ENCODE measurements at places on chromosomes 16 and 17.

DNA sequence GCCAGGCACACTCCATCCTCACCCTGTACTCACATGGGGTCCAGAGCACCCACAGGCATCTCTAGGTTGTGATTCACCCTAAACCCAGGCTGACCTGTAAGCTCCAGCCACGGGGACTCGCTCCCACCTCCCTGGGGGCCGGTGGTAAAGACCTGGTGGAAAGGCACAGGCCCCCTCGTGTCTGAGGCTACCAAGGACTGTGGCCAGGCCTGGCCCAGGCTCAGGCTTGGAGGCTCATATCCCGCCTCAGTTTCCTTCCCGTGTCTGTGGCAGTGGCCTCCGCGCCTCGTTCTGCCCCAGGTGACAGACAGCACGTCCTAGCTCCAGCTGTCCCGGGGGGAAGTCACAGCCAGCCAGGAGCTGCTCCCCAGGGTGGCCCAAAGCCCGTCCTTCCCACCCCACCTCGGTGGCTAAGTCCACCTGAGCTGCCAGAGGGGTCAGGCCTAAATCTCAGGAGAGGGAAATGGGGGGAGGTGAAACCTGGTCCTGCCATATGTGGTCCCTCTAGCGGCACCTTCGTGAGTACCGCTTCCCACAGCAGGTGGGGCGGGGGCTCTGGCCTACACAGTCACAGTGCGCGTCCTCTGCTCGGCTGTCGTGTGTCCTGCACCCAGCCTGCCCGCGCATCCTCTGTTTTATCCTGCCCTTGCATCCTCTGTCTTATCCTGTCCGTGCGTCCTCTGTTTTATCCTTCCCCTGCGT is 12.6 kb downstream of the CDH15 start:
- no peak for DNase-seq

DNA sequence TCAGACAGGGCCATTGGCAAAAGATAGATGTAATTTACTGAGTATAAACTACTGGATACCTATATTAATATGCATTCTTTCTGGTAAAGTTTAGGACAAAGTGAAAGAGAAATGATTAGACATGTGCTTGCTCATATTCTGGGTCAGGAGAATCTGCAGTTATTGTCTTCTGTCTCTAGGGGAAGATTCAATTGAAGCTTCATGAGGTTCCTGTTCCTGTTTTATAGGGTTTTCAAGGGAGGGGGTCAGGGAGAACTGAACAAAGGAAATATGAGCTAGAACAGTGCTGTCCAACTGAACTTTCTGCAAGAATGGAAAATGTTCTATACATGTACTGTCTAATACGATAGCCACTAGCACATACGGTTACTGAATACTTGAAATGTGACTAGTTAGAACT is 59.3 kb upstream of the CORO6 start:
- no peak for DNase-seq

GRCh38 chr17:82269138-82269881 is 4.2 kb downstream of the CSNK1D start:
- DNase-seq, result no peak

DNA sequence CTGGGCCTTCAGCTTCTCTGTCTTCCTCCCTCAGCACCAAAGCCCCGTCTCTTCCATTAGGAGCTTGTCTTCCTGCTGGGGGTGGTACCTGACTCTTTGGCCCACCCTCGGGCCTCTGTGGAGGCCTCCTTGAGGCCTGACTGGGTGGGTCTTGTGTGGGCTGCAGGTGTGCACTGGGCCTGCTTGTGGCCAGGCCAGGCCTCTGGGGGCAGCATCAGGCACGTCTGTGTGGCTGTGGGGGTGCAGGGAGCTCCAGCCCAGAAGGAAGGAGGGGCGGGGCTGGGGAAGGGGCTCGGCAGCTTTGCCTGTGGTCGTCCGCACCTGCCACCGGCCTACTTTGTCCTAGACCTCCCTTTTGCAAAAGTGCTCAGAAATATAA is 7.0 kb downstream of the PIGQ start:
- no peak for DNase-seq

DNA sequence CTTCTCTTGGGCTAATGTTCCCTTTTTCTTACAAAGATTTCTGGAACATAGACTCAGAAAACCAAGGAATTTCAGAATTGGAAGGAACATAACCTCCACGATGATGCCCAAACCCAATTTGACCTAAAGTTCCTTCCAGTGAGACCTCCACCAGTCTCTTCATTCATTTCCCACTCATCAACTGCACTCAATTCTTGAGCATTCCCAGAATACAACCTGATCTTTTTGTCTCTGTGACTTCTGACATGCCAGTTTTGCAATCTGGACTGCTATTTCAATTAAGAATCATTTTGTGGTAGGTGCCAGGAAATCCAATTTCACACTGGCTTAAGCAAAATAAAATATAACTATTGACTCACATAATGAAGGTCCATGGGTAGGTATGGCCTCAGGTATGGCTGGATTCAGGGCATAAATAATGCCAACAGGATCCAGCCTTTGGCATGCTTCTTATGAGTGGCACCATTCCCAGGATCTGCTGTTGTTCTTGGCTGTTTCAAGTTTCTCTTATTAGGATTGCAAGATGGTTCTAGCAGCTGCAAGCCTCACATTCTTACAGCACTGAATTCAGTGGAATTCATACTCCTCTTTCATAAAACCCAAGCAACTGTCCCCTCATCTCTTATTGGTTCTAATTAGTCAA is 184.3 kb downstream of the HS3ST4 start:
- DNase-seq, result no peak

GRCh38 chr16:70725912-70726828 is 40.3 kb upstream of the MTSS2 start:
- DNase-seq, result peak; percentile 92

GRCh38 chr17:17104494-17104893 is 62.2 kb downstream of the MPRIP start:
- peak; percentile 34 for DNase-seq

GRCh38 chr16:83136924-83137323 is 510.2 kb downstream of the CDH13 start:
- DNase-seq, result no peak

- DNase-seq, result no peak
Measured at GRCh38 chr17:39965017-39965699, 2.4 kb downstream of the GSDMA start.

DNA sequence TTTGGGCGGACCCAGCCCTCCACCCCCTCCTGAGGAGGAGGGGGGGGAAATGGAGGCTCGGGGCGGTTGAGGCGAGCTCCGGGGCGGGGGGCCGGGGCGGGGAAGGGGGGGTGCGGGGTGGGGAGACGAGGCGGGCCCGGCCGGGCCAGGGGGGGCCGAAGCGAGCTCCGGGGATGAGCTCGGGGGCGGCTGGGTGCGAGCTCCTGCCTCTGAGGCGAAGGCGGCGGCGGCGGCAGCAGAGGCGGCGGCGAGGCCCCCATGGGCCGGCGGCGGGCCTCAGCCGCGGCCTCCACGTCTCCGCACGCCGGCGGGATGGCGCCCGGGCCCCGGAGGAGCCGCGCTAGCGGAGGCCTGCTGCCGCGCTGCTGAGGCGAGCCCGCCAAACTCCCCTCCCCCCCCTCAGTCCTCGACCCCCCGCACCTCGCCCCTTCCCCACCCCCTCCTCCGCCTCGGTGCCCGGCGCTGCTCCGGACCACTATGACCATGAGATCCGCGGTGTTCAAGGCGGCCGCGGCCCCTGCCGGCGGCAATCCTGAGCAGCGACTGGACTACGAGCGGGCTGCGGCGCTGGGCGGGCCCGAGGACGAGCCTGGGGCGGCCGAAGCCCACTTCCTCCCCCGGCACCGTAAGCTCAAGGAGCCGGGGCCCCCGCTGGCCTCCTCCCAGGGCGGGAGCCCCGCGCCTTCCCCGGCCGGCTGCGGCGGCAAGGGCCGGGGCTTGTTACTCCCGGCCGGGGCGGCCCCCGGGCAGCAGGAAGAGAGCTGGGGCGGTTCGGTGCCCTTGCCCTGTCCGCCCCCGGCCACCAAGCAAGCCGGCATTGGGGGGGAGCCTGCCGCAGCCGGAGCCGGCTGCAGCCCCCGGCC is 596 bp downstream of the MSL1 start:
- peak; percentile 78 for DNase-seq

GRCh38 chr17:80668375-80669148 is 123.9 kb downstream of the RPTOR start:
- DNase-seq, result no peak

DNA sequence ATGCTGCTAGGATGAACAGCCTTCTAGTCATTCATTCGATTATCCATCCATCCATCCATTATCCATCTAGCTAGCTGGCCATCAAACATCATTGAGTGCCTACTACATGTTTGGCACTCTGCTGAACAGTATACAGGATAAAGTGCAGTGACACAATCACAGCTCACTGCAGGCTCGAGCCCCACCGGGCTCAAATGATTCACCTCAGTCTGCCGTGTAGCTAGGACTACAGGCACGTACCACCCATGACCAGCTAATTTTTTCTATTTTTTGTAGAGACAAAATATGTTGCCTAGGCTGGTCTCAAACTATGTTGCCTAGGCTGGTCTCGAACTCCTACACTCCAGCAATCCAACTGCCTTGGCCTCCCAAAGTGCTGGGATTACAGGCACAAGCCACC is 50.0 kb downstream of the SSH2 start:
- DNase-seq, result no peak

- no peak for DNase-seq
Measured at GRCh38 chr17:18124345-18125126, 16.0 kb downstream of the MYO15A start.

- no peak for DNase-seq
Measured at GRCh38 chr17:56326001-56326359, 172.7 kb downstream of the ANKFN1 start.

GRCh38 chr16:424033-424622 is 1.3 kb upstream of the RAB11FIP3 start:
- DNase-seq, result peak; percentile 43

GRCh38 chr17:16283705-16284104 is 66.7 kb downstream of the PIGL start:
- no peak for DNase-seq

DNA sequence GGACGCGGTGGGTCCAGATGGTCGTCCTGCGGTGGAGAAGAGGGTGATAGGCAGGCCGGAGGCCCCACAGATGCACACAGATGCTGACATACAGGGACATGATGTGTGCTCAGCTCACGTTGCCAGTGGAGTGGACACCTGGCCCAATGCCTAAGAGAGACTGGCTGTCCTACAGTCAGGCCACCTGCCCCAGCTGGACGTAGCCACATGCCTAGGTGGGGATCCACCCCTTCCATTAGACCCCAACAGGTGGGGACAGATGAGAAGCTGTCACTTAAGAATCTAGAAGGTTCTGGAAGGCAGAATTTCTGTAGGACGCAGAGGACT is 117.6 kb upstream of the ZNF750 start:
- DNase-seq, result no peak

- peak; percentile 15 for DNase-seq
Measured at GRCh38 chr17:66304304-66305174, 2.1 kb downstream of the PRKCA start.

GRCh38 chr17:68565661-68566441 is 35.3 kb downstream of the FAM20A start:
- no peak for DNase-seq

DNA sequence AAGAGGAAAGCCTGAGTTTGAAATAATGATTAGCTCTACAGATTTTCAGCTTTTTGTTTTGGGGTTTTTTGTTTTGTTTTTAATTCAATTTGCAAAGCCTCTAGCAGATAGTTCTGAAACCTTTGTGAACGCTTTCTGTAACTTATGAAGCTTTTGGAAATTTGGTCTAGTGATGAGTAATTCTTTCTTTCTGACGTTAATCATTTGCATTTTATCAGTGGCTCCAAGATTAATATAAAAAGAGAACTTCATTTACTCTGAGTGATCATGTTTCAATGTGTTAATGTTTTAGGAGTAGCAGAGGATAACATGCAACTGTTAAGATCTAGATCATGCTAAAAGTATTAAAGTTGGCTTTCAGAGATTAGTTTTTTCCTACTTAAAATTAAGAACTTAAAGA is 160.3 kb upstream of the TBX2 start:
- DNase-seq, result no peak

GRCh38 chr16:17743578-17743977 is 272.8 kb upstream of the XYLT1 start:
- no peak for DNase-seq

DNA sequence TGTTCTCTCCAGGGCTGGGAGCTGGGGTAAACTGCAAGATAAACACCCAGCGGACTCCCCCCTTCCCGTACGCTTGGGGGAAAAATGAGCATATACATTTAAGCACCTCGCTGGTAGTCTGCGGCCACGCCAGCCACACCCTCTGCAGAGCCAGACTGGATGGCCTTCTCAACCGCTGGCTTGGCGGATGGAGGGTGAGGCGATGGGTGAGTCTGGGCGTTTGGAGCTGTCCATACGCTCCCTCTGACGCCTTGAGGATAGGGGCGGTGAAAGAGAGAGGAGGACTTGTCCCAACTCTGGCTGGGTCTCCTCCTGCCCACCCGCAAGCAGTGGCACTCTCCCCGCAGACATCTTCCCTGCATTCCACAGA is 1.0 kb downstream of the ITGA3 start:
- DNase-seq, result no peak

- no peak for DNase-seq
Measured at GRCh38 chr17:80153004-80153403, 6.1 kb upstream of the EIF4A3 start.

- no peak for DNase-seq
Measured at GRCh38 chr17:43946781-43947180, 4.5 kb upstream of the PPY start.

DNA sequence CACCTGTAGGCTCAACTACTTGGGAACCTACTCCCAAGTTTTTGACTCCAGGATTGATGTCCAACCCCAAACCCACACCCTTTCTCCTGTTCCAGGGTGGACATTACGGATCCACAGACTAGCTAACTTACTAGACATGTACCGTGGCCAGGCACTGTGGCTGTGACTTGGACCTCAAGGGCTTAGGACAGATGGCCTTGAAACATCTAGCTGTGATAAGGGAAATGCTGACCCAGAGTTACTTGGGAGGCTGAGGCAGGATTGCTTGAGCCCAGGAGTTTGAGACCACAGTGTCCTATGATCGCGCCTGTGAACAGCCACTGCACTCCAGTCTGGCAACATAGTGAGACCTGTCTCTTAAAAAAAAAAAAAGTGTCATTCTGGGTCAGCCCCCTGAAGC is 4.2 kb downstream of the STARD3 start:
- DNase-seq, result no peak

DNA sequence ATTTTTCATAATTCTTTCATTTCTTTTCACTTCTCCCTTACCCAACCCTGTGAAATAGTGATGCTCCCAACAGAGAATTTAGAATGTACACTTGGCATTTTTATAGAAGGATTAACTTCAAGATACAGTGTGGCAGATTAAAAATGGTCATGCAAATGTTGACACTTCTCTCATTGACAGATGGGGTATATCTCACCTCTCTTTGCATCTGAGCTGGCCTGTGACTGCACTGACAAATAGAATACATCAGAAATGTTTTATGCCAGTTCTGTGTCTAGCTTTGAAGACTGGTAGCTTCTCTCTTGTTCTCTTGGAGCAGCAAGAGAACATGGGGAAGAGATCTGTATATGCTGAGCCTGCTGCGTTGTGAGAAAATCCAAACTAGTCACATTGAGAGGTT is 949.6 kb downstream of the CDH11 start:
- no peak for DNase-seq

Measured in hippocampal formation (tissue), 2 donors.